Left renal cortex interstitium (tissue), 4 donors: ENCODE measurements at places on chromosomes 16 and 17.

GRCh38 chr17:67027031-67027628 lies 17.2 kb upstream of the CACNG1 start:
- no peak for DNase-seq

DNA sequence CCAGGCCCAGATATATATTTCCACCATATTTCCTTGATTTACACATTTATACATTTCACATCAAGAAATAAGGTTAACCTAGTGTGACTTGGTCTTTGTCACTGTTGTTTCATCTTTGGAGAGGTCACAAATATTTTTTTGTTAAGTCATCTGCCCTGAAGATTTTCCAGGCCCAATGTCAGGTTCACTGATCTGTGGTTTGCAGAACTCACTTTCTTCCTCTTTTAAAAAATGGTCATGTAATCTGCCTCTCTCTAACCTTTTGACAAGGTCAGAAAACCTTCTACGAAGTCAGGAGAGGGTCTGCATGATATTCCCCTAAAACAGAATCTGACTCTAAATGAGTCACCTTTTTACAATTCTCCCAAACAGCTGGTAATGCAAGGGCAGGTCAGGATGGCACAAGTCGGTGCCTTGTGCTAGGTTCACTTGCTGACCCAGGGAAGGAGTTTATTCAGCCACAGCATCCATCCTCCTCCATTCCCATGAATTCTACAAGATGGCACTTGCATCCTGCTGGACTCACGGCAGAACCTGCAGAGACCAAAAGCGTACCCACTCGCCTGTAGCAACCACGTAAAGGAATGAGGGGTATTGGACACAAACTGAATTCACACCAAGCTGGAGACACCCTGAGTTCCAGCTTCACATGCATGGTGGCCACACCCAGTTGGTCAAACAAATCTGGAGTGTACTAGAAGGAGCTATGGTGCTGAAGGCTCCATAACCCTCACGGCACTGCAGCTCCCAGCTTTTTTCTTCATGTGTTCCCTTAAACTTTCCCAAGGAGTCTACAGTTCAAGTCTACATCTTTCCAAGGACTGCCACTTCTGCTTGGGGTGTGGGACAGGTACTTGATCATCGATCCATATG lies 1.6 kb upstream of the KIAA0513 start:
- no peak for DNase-seq

GRCh38 chr16:66141885-66142284 lies 224.6 kb upstream of the CDH5 start:
- DNase-seq: no peak

- DNase-seq: no peak
Measured at GRCh38 chr16:3459401-3460090, 16.1 kb downstream of the NAA60 start.

DNA sequence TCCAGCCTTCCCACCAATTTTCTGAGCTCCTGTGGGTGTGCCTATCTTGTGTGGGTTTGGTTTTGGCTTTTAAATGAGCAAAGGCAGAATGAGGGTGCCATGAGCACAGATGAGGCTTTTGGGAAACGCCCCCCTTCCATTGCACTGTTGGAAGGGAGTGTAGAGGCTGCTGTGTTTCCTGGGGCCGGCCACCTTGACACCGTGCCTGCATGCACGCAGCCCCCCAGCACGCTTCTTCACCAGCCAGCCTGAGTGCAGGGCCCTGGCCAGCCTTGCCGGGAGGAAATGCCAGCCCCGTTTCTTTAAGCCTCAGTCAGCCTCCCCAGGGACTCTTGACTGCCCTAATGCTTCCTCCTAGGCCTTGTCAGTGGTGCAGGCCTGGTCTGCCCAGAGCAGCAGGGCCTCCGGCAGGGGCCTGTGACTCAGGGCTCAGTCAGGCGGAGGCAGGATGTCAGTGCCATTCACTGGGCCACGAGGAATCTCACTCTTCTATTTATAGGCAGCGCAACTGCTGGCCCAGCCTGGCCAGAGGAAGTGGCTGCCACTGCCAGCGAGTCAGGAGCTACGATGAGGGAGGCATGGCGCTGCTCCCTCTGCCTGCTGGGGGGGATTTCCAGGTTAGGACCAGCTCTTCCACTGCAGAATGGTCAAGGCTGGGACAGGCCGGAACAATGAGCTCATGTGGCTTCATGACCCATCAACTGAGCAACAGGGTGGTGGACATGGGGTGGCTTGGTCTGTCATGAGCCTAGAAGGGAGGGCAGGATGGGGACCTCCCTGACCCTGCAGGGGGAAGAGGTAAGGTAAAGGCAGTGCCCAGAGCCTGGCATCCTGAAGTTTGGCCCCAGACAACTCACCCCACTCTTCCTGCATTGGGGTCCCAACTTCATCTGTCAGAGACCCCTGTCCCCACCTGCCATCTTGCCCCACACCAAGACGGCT lies 205.2 kb downstream of the RAB11FIP4 start:
- DNase-seq: no peak

DNA sequence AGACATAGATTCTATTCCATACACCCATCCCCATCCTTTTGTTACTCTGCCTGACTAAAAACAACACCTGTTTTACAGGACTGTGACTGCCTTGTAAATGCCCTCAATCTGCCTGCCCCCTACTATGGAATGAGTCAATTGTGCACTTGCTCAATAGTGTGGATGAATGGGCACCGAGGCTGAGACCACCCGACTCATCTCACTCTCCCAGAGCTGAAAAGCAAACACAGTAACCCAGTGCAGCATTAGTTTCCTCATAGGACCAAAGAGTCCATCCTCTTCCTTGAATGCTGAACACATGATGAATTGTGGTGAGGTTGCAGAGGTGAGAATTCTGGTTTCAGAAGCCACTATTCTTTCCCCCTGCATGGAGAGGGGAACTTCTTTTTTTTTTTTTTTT lies 233.7 kb downstream of the ZFHX3 start:
- DNase-seq: no peak

GRCh38 chr17:65173976-65174683 lies 37.0 kb downstream of the RGS9 start:
- no peak for DNase-seq

DNA sequence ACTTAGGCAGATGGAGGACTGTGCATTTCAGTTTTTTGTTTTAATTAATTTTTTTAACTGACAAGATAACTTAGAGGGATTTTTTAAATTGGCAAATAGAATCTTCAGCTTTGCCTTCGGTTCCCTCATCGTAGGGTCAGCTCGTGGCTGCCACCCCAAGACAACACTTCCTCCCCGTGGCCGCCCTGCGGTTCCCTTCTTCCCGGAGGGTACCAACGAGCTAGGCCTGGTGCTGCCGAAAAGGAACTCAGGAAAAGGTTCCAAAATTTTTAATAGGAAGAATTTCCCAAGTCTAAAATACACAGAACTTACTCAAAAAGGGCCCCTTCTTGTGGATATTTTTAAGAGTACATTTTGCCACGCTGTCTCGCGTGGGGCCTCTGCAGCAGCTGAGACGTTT lies 210.4 kb upstream of the CHMP6 start:
- no peak for DNase-seq

GRCh38 chr17:2814481-2815341 lies 18.5 kb downstream of the RAP1GAP2 start:
- DNase-seq: no peak

- no peak for DNase-seq
Measured at GRCh38 chr17:36972186-36972700, 23.5 kb downstream of the AATF start.

- no peak for DNase-seq
Measured at GRCh38 chr16:86117756-86118155, 218.8 kb downstream of the IRF8 start.

DNA sequence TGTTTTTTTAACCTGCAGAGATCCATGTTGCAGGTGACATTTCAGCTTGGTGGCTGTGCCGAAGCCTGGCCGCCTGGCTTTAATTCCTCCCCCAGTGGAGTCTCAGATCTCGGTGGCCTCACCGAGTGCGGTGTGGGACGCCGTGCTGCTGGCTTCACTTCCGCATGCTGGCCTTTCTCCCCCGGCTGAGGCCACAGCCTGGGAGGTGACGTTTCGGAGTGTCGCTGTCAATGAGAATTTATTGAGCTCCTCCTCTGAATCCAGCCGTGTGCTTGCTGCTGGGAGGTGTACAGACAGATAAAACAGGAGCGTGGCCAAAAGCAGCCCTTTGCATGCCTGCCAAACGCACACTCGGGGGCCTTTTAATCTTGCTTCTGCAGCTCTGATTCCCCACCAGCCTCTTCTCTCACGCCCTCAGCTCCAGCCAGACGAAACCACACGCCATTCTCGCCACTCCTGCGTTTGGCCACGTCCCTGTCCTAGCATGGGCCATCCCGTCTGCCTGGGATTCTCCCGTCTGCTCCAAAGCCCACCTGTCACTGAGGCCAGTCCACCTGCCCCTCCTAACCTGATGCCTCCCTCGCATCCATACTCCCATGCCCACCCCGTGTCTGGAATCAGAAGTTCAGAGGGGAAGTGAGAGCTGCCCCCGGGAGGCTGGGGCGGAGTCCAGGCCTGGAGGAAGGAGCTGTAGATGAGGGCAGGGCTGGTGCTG lies 3.6 kb downstream of the GSE1 start:
- no peak for DNase-seq

DNA sequence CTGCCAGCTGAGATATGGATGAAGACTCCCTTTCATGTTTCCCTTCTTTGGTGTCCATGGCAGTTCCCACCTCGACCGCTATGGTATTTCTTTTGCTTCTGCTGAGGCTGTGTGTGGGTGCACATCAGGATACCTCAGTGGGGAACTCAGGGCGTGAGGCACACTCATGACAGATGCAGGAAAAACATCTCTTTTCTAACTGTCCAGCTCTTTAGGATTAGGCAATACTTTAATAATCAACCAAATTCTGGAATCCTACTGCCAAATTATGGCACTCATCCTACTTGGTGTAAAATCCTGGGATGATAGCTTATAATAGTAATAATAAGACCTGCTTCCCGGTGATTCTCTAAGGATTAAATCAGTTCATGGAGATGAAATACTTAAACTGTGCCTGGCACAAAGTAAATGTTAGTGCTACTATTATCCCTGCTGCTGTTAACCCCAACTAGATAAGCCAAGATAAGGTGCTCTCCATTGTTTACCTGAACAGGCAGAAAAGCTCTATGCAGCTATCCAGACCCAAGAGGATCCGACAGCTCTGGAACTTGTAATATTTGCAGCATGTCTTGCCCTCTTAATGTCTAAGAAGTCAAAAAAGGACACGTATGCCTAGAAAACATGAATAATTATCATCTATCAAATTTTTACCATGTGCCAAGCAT lies 543.3 kb downstream of the WWOX start:
- no peak for DNase-seq

DNA sequence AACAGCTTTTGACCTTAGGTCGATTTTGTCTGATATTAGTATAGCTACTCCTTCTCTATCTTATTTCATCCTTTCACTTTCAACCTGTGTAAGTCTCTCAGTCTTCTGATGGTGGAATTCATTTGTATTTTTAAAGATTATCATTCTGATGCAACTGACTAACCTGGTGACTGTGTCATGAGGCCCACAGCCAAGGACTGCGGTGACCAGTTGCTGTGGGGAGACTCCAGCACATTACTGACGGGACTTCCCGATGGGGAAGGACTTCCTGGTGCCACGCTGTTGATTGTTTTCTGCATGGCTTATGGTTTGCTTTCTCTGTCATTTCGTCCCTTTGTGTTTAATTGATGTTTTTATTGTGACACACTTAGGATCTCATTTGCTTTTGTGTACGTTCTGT lies 34.2 kb downstream of the RMI2 start:
- no peak for DNase-seq

DNA sequence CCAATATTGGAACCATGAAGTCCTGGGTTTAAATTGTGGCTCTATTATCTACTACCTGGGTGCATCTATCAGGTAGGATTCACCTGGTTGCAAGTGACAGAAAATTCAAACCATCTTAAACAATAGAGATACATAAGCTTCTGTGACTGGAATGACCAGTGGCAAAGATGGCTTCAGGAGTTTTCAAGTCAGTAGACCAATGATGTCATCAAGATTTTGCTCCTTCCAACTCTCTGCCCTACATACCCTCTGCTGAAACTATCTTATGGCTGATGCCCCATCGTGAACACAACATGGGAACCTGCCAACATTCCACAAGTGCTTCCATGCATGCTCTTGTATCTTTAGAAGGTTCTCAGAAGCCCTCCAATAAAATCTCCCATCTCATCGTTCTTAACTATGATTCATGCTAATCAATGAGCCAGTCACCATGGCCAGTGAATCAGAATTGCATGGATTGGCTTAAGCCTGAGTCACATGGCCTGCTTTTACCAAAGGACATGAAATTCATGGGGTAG lies 180.9 kb downstream of the GRIN2A start:
- DNase-seq: no peak

DNA sequence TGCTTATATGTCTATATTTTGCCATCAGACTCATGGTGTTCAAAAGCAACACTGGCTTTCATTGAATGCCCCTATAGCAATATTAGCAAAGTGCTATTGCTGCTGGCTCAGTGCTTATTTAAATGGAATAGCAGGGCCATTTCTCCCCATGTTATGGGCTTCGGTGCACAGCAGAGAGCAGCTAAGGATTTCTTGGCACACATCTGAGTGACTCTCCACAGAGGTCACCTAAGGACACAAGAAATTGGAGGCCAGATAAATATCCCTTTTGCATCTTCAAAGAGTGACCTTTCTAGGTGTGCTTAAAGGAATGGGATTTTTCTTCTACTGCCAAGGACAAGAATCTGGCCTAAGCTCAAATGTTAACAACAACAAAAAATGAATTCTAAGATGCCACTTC lies 751.8 kb downstream of the CDH11 start:
- no peak for DNase-seq

DNA sequence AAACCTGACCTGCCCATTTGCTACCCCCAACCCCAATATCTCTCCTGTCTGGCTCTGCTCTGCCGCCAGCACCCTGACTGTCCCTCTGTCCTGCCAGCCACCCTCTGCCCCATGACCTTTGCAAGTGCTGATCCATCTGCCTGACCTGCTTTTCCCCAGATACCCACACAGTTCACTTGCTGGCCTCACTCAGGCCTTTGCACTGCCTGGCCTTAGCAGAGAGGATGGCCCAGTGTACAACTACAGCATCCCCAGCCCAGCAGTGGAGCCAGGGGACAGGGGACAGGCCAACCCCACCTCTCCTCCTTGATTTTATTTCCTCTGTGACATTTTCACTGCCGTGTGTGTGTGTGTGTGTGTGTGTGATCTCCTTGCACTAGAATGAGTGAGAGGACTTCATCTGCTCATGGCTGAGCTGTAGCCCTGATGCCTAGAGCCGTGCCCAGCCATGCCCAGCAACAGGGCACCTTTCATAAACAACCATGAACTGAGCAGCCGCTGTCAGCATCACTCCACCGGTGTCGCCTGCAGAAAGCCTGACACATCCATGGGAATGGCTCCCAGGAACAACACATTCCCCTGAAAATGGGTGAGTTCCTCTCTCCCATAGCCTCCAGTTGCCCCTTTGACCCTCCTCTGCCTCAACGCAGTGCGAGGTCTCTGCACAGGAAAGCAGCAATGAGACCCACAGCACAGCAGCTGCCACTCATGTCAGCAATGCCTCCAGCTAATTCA lies 36.0 kb upstream of the RBFOX3 start:
- DNase-seq: no peak

DNA sequence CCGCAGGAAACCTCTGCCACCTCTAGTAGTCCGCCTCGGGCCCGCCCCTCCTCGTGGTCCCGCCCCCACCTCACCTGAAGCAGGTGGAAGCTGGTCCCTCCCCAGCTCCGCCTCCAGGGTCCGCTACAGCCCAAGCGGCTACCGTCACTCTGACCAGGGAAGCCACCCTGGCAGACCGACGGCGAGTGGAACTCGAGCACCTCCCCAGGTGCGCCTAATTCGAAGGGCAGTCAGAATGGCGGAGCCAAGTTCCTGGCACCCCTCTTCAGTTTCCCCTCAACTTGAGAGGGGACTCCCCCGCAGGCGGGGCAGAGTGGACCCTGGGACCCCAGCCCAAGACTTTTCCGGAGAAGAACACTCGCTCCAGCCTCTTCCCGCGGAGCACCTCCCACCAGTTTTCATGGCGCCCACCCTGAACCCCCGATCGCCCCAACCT lies 507 bp downstream of the FHOD1 start:
- DNase-seq: no peak
